ENCODE measurements at places on chromosomes 3 and 15.

DNA sequence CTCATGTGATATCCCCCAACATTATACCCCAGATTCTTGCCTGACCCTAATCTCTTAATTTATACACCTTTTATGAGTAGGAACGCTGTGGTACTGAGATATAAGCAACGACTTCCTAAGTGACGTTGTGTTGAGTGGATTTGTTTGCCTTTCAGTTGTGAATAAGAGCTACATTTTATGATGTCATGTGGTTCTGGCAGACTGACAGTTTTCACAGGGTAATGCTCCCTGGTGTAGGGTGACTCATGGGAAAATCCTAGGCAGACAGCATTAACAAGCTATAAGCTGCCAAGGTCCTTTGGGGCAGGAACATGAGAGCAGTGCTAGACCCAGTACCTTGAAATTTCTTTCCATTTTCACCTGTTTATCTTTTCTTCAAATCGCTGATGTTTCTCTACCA is 11.2 kb downstream of the C3orf52 start:
- DNase-seq: peak; percentile 15

- no peak for DNase-seq
These were observed 49.4 kb upstream of the CCDC174 start for GRCh38 chr3:14602006-14602803.

DNA sequence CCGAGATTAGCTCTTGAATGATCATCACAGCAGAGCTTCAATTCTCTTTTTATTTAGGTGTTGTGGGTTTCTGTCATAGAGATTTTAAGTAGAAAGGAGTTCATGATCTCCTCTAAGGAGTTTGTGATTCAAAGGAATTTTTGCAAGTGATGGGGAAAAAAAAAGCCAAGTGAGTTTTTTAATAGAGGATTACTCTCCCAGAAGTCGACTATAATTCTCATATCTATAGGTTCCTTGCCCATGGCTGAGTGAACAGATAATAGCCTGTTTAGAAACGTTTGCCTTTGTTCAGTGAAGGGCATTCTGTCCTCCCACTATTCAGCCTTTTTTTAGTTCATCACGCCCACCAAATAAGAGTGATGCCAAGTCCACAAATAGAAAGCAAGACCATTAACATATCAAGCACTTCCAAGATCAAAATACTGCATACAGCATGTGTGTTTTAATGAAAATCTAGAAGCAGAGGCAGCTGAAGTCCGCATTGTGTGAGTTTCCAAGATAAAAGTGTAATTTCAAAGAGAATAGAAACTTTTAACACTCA is 398.4 kb upstream of the CNTN3 start:
- no peak for DNase-seq

DNA sequence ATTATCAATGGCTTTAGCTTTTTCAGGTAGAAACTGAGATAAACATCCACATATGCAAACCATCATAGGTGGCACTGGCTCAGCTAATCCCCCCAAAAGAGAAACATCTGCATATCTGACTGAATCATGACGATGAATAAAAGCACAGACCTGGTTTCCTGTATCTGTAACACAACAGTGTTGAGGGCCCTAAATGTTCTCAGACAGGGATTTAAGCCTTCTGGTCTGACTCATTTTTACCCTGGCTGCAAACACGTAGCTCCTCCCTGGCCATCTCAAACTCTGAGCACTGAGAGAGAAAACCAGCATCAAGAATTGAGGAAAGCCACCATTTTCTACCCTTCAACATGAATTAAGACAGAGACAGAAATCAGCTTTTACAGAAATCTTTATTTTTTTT is 35.2 kb downstream of the GLB1 start:
- DNase-seq: no peak

GRCh38 chr3:147015334-147015733 is 391.0 kb downstream of the ZIC4 start:
- DNase-seq: no peak

DNA sequence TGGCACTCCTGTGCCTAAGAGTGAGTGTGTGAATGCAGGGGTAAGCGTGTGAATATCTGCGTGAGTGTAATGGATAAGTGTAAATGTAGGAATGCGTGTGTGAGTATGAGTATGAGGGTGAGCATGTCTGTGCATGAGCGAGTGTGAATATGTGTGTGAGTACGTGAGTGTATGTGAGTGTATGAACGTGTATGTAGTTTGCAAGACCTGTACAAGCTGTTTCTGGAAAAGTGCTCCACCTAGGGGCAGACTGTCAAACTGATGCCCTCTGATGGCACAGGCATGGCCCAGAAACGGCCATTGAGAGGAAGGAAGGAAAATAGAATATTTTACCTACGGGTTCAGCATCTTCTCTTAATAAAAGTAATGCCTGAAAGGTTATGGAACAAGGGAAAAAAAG is 24.4 kb upstream of the FRMD4B start:
- DNase-seq: no peak

- DNase-seq: no peak
These were observed 2.3 kb upstream of the GP5 start for GRCh38 chr3:194401346-194401745.

- no peak for DNase-seq
These were observed 119.8 kb upstream of the ALDH1A3 start for GRCh38 chr15:100759698-100760356.

DNA sequence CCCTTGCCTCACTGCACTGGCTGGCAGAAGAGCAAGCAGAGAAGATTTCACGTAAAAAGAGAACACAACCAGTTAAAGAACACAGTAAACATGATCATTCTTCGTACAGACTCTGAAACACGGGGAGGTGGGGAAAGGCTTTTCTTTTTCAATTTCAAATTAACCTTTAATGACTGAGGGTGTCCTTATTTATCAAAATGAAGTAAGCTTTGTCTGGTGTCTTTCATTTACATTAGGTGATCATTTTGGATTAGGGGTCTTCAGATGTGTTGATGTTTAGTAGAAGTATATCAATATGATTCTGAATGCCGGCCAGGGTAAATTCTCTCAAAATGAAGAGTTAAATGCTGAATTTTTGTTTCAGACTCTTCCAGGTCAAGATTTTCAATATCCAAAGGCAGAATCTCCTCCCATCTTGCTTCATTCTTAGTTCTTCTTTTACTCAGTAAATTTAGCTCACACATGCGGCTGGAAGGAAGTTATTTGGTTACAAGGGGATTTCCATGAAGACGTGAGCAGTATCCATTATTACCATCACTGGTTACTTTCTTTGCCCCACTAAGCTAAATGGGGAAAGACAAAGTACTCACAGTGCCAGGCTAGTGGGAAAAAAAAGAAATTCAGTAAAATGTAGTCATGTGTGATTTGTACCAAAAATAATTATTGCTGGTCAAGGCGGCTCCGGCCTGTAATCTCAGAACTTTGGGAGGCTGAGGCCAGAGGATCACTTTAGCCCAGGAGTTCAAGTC is 272.2 kb upstream of the NR2F2 start:
- DNase-seq: no peak

- DNase-seq: no peak
These were observed 18.1 kb upstream of the ZSCAN2 start for GRCh38 chr15:84582583-84583157.

DNA sequence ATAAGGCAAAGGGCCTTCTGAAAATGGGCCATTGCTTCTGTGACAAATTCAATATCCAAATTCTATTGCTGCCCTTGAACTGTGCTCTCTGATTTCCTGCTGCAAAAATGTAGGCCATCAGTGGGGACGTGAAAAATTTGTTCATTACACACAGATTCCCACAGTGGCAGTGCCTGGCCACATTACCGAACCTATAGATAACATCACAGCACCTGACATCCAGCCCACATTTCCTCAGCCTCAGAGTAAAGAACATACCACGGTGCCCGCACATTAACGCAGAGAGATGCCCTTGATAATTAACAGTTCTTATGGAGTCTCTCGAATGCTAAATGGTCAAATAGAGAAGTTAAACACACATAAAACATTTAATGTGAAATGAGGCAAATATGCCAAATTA is 931.6 kb upstream of the CFAP20DC start:
- no peak for DNase-seq

DNA sequence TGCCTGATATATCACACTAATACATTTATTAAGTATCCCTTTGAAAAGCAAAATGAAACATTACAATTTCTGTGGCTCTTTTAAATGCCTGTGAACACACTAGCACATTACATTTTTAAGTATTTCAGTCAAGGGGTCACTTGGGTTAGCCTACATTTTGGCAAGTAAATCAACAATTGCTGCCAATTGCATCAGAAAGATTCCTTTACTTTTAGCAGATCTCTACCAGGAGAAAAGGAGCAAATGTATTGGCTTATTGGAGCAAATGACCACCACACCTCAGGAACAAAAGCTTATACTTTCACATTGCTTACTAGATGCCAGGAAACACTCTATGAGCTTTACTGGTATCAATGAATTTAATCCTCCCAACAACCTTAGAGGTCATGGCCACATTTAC is 947.1 kb downstream of the FHIT start:
- DNase-seq: no peak

GRCh38 chr3:181739628-181740027 is 27.9 kb downstream of the SOX2 start:
- DNase-seq: peak; percentile 93

GRCh38 chr3:176574786-176575185 is 622.5 kb downstream of the TBL1XR1 start:
- no peak for DNase-seq

DNA sequence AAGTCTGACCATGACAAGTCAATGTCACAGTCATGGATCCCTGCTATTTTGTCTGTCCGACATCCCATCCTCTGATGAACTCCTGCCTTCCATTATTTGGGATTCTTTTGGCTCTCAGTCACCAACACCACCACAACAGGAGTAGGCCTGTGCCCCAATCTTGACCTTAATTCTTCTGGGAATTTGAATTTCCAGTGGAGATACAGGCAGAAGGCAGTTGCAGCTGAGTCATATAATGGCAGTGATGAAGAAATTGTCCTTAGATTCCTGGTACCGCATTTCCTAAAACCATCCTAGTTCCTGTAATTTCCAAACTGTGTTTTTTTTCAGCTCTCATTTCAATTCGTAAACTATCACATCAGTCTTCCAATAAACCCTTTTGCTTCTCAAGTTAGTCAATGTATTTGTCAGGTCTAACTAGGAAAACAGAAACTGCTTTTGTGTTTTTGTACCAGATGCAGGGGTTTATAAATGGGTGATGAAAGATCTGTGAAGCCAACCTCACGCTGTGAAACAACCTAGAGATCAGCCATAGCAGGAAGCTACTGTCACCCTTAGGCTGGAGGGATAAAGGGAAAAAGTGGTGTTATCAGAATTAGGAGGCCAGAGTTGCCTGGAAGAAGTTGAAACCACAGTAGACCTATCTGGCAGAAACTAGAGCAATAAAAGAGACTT is 126.3 kb upstream of the TMEM108 start:
- no peak for DNase-seq

DNA sequence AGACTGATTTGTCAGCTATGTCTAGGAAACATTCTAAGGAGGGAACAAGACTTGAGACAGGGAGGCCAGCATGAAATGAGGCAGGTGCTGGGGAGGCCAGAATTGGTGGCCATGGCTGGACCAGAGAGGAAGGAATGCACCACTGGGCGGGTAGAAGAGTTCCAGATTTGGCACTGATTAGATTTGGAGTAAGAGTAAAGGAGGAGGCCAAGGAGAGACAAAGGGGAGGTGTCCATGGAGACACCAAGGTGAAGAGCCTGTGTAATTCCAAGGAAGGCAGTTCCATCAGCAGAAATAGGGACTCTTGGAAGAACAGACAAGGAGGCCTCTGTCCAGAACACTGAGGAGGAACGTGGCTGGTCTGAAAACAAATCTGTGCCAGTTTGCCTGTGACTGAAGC is 1.8 kb downstream of the ARNT2 start:
- no peak for DNase-seq

DNA sequence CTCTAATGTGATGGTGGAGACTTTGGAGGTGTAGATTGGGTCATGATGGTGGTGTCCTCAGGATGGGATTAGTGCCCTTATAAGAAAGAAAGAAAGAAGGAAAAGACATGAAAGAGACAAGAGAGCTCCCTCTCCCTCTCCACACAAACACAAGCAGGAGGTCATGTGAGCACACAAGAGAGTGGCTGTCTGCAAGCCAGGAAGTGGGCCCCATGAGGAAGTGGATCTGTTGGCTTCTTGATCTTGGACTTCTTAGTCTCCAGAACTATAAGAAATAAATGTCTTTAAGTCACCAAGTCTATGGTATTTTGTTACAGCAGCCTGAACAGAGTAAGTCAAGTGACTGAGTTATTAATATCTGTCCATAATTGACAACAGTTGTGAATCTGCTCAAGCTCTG is 17.1 kb downstream of the IQCB1 start:
- no peak for DNase-seq

GRCh38 chr3:197589545-197589944 is 33.8 kb upstream of the BDH1 start:
- no peak for DNase-seq

DNA sequence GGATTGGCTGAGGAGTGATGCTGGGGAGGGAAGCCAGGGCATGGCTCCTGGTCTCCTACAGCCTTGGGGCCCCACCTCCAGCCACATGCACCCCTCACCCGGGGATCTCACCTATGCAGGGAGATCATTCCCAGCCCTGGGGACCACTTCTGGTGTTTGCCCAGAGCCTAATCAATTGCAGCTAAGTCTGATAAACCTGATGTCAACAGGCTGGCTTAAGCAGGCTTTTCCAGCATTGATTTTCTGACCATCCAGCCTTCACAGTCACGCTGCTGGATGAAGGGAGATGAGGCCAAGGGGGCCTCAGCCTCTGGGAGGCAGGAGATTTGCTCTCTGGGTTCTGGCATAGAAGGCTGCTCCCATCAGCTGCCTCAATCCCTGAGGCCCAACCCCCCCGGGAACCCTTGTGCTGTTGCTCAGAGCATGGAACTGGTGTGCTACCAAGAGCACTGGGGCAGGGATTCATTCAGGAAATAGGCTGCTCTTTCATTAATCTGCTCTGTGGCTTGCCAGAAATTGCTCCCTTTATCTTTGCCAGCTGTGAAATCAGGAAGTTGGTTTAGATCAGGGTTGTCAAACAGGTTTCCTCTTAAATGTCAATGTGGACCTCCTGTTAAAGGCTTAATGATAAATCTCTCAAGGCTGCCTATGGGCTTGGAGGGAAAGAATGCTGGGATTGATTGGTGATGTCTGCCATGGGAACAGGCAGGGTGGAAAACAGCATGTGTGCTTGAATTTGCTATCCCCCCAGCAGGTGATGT is 19.0 kb downstream of the FAM3D start:
- DNase-seq: no peak

DNA sequence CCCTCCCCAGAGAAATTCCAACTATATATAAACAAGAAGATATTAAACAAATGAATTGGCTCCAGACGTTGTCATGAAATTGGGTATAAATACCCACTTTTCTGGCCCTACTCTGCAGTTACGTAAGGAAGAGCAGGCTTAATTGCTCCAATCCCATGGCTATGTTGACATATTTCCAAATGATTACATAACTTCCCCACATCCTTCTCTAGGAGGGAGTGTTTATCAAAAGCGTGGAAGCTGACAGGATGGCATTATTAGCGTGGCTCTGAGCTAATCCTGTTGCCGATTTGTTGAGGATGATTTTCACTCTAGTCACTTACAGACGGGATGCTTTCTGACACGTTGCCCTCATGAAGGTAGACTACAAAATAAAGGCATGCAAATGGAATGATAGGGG is 347.5 kb upstream of the TMCO5A start:
- DNase-seq: no peak

Data from NCI-H446 treated with DMSO at 0.1 percent for 48 hours (cell line).